ENCODE measurements at places on chromosomes 1 and 21.
A peak's percentile ranks its signal among the peaks of the same experiment; 100 is the strongest.

DNA sequence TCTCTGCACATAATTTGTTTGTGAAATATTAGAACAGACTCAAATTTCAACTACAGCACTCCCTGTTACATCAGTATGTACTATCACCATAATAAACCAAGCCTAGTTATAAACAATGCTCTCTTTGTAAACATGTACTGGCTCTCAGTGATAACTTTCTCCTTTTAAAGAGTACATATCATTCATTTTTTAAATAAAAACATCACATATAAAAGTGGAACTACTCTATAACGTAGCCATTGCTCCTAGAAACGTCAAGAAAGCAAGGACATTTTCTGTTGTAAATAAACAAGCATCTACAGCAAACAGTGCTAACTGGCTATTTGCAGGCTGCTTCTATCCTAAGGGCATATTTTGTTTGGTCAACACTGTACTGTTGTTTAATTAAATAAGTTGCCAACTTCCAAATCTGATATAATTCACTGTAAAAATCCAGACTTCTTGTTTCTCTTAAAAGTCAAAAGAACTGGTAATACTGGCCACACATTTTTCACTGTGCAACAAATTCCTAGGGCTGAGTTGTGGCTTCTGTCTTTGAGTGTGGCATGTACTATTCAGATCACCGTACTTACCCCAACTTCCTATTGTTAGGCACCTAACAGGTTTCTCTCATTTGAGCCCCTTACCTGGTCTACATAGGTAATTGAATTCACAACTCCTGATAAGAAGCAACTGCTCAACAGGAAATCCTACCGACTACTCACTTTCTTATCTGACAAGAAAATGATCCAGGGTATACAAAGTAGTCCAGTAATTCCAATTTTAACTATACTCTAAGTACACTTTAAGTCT lies 111.9 kb downstream of the DENND1B start:
- no peak for DNase-seq

GRCh38 chr21:14901482-14901958 lies 163.3 kb downstream of the NRIP1 start:
- DNase-seq: no peak

GRCh38 chr1:201748335-201748734 lies 80.6 kb upstream of the IPO9 start:
- DNase-seq: no peak

DNA sequence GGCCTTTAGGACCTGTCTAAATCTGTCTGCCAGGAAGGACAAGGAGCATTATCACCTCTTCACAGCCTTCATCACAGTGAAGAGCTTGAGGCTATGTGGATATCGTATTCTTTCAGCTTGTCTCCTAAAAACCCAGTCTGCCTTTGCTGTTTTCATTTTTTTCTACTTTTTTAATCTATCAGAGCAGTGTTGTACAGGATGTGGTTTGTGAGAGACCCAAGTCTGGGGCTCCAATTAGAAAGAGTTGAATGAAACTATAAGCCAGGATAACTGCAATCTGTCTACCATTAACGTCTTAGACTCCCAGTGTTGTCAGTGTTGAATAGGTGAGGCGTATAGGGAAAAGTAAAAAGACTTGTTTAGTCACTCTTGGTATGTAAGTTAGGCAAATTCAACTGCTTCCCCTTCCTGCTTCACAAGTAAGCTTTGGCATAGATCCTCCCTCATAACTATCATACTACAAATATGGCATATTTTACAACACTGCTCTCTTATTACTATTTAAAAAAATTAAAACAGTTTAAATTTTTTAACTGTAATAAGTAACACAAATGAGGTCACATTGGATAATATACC lies 1225.8 kb upstream of the PRMT6 start:
- no peak for DNase-seq

DNA sequence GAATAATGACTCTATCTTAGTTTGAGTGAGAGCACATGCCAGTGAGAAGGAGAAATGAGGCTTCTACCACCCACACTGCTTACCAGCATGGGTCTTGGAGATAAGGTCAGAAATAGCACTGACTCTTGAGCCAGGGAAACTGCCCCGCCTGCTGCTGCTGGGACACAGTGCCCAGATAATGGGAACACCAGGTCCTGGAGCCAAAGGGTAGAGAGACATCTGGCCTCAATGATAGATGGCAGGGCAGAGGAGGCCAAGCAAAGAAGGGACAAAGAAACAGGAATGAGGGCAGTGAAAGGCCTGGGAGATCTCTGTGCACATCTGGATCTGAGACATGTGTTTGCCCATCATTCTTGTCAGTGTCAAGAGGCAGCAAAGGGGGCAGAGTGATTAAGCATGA lies 97.4 kb downstream of the MIS18A start:
- no peak for DNase-seq

GRCh38 chr1:248590055-248590454 lies 7.4 kb downstream of the OR2T10 start:
- no peak for DNase-seq

DNA sequence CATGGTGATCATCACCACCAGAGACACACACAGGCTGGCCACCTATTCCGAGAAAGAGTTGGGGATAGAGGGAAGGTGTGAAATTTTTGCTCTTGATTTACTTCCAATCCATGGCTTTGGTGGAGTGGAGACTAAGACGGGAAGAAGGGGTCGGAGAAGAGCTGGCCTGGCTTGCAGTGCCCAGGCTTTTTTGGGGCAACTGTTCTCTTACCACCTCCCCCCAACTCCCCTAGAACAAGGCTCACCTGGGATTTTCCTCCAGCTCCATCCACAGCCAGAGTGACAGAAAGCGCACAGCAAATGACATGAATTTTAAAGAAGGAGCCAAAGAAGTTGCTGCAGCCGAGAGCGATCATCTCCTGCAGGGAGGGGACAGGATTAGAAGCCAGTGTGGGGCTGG lies 16.0 kb downstream of the SLC26A9 start:
- no peak for DNase-seq

- no peak for DNase-seq
Measured at GRCh38 chr1:225509770-225510169, 81.9 kb upstream of the LBR start.

DNA sequence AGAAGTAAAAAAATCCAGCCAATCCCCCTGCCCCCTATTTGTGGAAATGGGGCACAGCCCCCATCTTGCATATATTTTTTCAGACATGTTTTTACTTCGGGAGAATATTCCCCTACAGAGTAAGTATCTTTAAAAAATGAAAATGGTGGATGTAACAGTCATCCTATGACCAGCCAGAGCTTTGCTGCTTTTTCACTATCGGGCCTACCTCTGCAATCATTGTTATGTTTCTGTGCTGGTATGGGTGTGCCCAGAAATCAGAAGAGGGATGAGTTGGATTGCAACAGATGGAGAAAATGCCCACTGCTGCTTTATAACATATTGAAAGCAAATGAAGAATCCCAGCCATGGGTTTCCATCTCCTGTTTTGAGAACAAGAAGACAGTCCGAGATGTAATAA lies 2.9 kb downstream of the CD247 start:
- no peak for DNase-seq

- no peak for DNase-seq
Measured at GRCh38 chr1:155168456-155169210, 4.5 kb downstream of the KRTCAP2 start.

DNA sequence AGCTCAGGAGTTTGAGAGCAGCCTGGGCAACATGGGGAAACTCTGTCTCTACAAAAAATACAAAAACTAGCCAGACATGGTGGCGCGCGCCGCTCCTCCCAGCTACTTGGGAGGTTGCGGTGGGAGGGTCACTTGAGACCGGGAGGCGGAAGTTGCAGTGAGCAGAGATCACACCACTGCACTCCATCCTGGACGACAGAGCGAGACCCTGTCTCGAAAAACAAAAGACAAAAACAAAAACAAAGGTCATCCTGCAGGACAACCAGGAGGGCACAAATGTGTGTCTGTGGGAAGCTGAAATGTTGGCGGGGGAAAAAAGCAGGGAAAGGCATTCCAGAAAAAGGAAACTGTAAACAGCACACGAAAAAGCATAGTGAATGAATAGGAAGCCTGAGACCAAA lies 104.1 kb upstream of the HNRNPU start:
- DNase-seq: no peak

DNA sequence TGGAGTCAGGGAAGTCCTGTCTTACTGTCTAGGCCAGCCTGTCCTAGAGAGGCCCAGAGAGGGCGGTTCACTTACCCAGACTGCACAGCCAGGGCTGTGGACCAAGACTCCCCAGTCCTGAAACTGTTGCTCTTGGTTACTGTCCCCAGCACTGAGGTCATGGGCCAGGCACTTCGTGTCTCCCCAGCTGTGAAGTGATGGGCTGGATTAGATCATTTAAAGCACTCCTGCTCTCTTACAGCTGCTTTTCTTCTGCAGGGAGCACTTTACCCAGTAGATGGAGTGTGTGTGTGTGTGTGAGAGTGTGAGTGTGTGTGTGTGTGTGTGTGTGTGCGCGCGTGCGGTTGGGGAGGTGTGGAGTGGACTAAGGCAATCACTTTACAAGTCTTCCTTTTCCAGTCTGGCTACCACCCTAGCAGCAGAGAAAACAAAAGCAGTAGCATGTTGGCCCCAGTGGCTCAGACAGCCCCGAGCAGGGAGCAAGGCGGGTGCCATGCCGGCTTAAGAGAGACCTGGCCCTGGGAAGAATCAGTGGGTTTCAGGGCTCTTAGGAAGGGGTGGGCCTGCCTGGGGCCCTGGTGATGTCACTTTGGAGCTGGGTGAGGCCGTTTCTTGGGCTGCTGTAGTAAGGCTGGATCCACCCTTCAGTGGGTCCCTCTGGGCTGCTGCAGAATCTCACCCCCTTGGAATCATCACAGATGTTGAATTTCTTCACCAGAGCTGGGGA lies 2.4 kb downstream of the SPSB1 start:
- DNase-seq: peak; percentile 51

DNA sequence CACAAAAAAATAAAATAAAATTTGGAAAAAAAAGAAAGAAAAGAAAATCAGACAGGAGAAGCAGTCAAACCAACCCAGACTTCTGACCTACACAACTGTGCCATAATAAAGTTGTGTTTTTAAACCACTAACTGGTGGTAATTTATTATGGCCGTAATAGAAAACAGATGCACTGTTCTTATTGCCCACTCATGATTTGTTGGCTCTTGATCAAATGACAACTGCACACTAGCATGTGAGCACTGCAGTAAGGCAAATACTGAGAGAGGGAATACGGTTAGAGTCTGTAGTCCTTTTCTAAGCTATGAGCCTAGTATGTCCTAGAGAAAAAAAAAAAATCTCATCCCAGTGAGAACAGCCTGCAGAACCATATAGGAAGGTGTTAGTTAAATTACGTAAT lies 61.2 kb upstream of the TNR start:
- no peak for DNase-seq

DNA sequence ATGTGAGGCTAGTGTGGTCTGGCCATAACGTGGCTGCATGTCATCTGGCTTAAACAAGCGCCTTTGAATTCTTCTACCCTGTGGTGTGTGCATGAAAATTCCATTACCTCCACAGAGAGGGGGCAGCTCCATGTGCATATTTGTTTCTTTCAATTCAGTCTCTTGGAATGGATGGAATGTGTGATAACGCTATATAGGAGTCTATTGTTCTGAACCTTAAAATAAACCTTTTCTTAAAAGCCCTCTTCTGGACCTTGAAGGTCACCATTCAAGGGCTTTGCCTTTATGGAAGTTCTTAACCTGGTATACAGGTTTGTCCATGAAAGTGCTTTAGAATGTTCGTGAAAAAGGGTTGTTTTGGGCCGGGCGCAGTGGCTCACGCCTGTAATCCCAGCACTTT lies 118.2 kb upstream of the ADGRL2 start:
- DNase-seq: no peak

DNA sequence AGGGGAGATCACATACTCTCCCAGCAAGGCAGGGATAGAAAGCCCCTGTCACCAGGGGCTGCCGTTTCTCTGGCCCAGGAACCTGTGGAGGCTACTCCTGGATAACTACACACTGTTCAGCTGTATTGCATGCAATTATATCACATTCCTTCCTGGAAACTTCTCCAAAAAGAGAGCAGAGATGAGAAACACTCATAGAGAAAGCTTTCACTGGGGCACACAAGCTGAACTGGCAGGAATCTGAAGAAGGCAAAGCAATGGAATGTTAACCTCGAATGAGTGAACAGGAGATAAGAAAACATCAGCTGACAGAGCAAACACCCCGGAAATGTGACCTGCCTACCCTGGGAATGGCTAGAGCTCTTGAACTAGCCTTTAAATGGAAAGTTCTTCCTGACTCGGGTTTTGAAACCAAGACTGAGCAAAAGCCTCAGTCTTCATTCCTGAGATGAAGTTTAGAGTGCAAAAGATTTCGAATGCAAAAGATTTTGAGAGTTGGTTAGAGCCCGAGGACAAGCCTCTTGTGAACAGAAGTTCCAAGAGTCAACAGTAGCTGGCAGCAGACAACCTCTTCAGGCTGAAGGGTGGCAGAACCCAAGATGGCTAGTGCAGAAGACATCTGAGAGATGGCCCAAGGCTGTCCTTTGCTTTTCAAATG lies 32.3 kb downstream of the CCN1 start:
- DNase-seq: no peak

GRCh38 chr1:59986516-59987310 lies 60.1 kb upstream of the CYP2J2 start:
- DNase-seq: no peak
